ENCODE measurements at places on chromosomes 5 and 9.
A peak's percentile ranks its signal among the peaks of the same experiment; 100 is the strongest.

GRCh38 chr5:54869691-54870090 is 115.7 kb downstream of the ESM1 start:
- DNase-seq = no peak

DNA sequence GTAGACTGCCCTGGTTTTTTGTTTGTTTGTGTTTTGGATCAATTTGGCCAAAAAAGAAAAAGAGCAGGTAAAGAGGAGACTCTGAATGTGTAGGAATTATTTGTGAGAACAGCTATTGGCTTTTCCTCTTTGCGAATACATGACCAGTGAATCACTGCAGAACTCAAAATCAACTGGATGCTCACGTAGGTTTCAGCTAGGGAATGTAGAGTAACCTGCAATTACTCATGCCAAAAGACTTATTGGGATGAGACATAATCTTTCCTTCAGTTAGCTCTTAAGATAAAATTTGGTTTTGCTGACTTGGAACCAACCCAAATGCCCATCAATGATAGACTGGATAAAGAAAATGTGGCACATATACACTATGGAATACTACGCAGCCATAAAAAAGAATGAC is 348.0 kb downstream of the NPR3 start:
- DNase-seq = peak; percentile 79

DNA sequence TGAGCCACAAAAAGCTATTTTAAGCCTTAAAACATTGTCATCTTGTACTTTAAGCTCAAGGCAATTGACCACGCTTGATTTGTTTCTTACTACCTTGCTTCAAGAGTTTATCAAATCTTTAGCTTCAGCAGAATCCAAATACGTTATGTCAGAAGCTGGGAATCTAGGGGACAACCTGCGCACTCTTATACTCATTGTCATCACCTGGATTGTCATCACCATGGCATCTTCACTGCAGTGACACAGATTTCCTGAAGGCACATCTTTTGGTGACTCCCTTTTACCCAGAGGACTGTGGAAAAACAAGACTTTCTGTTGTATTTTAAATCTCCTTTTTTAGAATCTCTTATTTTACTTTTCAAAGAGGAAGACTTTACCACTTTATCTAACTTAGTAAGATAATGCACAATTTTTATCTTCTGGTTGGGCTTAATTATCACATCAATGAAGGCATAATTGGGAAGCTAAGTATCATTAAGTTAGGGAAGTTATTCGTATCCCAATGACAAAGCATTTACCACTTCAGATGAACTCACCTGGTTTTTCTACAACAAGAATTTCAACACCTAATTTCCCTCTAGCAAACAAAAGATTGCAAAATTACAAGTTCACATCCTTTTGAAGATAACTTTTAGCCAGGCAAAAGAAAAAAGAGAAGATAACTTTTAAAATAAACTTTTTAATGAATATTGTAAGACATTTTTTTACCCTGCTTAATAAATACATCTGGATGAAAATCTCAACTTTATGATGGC is 162.0 kb downstream of the DOCK2 start:
- DNase-seq = peak; percentile 56

DNA sequence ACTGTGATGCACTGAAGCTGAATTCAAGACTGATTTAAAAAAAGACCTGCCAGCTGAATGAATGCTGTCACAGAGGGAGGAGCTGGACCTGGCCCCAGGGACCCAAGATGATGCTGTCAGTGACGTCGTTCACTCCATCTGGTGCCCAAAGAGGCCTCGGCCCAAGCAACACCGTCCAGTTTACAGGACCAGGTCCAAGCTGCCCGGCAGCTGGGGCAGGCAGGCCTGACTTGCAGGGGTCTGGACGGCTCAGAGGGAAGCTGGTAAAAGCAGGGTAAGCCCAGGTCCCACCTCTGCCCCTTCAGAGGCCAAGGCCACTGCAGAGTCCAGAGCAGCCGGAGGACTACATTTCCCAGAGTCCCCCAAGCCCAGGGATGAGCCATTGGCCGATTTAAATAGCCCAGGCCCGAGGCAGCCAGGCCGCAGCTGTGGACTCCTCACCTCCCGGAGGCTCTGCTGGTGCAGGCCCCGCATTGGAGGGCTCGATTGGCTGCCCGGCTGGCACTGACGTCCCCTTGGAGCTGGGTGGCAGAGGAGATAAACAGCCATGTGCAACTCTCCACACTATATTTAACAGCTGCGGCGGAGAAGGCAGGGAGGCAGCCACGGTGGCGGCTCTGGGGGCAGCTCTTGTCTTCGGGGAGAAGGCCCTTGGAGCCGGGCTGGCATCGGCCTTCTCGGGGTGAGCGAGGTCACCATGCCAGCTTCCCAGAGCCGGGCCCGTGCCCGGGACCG is at the start of gene PLPP7:
PLPP7 (plus strand) TSS at position 423 of the 735 bp plus-strand sequence; CDS start at position 698, 275 bp downstream.
- peak; percentile 65 for DNase-seq

- DNase-seq = no peak
Observed at GRCh38 chr9:19947996-19948395, 159.2 kb upstream of the SLC24A2 start.

- peak; percentile 38 for DNase-seq
Observed at GRCh38 chr5:160961038-160961437, 109.0 kb upstream of the ATP10B start.

GRCh38 chr5:170445936-170446335 is 56.8 kb upstream of the KCNMB1 start:
- no peak for DNase-seq

DNA sequence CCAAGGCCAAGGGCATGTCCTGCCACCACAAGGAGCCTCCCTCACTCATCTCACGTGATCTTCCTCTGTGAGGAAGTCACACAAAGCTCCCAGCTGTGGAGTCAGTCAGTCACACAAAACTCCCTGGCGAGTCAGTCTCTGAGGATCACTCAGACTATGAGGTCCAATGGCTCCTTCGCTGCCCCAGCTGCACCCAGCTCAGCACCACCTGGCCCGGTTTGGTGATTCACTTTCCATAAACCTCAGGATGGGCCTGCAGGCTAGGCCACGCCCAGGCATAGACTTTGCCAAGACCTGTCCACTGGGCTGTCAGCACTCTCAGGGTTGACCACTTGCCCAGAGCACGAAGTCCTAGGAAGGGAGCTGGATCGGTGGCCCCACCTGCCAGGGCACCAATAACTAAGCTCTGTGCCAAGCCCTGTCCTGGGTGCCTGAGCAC is 233.8 kb downstream of the HSPA4 start:
- peak; percentile 91 for DNase-seq

- DNase-seq = no peak
Observed at GRCh38 chr9:123417289-123418051, 61.5 kb downstream of the CRB2 start.

DNA sequence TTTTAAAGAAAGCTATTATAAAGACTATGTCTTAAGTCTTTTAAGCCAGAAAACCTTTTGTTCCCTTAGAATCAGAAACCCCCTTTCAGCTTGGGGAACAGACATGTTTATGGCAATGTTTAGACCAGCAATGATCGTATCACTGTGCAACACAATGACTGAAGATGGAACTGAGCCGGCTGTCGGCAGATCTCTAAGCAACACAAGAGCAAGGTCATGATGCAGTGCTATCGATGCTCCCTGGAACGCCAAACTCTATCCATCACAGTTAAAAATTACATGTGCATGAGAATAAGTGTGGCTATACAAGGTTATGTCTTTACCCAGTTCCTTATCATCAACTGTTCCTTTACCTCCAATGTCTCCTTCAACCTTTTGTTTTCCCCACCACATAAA is 1.8 kb upstream of the RNF44 start:
- DNase-seq = no peak

- peak; percentile 8 for DNase-seq
Observed at GRCh38 chr9:91503673-91504081, 80.0 kb upstream of the NFIL3 start.

GRCh38 chr5:41754857-41755256 is 115.4 kb downstream of the OXCT1 start:
- DNase-seq = peak; percentile 16

DNA sequence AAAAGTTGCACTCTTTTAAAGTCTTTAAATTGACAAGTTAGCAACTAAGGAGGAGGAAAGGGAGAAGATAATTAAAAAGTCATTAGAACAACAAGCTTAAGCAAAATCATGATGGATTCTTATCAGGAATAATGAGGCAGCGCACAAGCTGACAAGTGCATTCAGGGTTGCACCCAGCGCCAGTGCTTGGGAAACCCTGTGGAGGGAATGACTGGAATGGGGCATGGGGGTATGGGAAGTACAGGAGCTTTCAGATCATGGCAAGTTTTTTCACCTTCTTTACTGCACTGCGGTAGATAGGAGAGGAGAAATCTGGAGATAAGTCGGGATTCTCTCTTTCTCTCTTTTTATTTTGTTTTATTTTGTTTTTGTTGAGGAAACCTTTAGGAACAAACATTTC is 117.9 kb upstream of the CKMT2 start:
- DNase-seq = no peak

DNA sequence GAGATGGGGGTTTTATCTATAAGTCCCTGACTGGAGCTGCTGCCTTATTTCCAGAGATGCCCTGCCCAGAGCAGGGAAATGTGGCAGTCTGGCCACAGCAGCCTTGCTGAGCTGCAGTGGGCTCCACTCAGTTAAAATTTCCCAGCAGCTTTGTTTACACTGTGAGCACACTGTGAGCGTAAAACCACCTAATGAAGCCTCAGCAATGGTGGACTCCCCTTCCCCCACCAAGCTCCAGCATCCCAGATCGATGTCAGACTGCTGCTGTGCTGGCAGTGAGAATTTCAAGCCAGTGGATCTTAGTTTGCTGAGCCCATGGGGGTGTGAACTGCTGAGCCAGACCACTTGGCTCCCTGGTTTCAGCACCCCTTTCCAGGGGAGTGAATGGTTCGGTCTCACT is 208.7 kb upstream of the RAI14 start:
- DNase-seq = no peak

DNA sequence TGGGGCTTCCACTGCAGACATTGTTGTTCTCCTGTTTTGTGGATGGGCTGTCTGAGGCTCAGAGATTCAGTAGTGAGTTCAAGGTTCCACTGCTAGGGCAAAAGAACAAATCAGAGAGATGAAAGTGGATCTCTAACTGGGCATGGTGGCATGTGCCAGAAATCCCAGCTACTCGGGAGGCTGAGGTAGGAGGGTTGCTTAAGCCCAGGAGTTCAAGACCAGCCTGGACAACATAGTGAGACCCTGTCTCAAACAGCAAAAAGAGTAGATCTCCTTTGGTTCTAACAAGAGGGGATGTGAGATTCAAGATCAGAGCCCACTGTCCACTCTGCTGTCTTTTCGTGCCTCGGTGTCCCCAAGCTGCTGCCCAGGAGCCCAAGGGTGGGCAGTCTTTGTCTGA is 11.8 kb upstream of the NDST1 start:
- DNase-seq = no peak

DNA sequence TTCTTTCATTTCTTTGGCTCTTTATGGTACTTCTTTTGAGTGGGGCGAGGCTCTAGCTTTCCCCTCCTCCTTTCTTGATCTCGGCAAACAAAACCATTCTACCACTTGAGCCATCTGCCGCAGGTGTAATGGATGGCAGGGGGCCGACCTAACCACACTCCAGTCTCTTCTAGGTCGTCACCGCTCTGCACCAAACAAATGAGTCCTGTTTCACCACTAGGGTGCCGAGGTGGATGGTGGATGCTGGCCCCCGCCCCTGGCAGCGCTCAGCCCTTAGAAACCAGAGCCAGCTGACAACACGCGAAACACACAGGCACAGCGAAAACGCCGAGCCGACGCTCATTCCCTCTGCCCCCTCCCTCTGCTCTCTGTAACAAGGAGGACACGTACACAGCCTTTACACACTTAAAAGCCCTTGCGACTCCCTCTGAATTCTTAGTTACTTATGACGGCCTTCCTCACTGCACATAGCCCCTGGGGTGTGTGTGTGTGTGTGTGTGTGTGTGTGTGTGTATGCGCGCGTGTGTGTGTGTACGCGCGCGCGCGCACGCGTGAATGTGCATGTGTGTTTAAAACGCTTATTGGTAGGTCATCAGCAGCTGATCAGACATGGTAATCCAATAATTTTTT is 199.4 kb downstream of the MEF2C start:
- no peak for DNase-seq

GRCh38 chr9:86636519-86636918 is 282.3 kb upstream of the TUT7 start:
- no peak for DNase-seq

GRCh38 chr9:137221506-137222111 is 431 bp downstream of the RNF208 start:
- no peak for DNase-seq

DNA sequence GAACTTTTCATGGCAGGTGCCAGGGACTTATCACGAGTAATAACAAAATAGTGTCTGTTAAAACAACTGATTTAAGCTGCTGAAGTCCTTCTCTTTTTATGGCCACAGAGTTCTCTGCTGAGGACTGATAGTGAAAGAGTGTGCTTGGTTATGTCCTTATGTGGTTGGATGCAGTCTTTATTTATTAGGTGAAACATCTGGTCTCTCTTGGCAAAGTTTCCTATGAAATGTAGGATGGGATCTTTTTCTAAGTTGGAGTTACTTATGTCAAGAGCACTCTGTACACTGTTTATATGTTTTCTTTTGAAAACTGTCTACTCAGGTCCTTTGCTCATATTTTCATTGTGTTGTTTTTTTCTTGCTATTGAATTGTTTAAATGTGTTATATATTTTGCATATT is 1816.1 kb upstream of the C9orf72 start:
- no peak for DNase-seq

- peak; percentile 16 for DNase-seq
Observed at GRCh38 chr9:130414910-130415746, 29.6 kb upstream of the ASS1 start.

- no peak for DNase-seq
Observed at GRCh38 chr9:21144603-21145002, 3.0 kb upstream of the IFNW1 start.

- DNase-seq = no peak
Observed at GRCh38 chr9:130731355-130731754, 37.8 kb downstream of the EXOSC2 start.

DNA sequence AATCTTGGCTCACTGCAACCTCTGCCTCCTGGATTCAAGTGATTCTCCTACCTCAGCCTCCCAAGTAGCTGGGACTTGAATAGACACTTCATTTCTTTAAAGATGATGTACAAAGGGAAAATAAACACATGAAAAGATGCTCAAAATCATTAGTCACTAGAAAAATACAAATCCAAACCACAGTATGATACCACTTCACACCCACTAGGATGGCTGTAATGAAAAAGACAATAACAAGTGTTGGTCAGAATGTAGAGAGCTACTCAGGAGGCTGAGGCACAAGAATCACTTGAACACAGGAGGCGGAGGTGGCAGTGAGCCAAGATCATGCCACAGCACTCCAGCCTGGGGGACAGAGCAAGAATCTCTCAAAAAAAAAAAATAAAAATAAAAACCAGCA is 13.0 kb downstream of the F2RL2 start:
- no peak for DNase-seq
